ENCODE measurements at places on chromosomes 7 and 10.

DNA sequence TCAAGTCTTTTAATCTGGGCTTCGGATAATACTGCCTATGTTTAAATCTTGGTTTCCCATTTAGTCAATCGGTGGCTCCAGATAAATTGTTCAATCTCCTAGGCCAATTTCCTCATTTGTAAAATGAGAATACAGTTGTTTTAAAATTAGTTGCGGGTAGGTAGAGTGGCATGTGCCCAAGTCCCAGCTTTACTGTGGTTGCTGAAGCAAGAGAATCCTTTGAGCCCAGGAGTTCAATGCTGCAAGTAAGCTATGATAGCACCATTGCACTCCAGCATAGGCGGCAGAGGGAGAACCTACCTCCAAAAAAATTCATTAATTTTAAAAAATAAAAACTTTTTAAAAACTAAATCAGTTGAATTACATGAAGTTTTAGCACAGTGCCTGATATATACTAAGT, 7.3 kb downstream of the RNF216 start:
- no peaks in the 10 kb centered on the region for H3K27me3 ChIP-seq
- H3K4me1 ChIP-seq: peaks cover 47% of the 10 kb centered on the region
- no peak for DNase-seq

- H3K27me3 ChIP-seq: no peaks in the 10 kb centered on the region
- no peak overlapping the region for H3K27ac ChIP-seq
- no peak overlapping the region for H3K4me3 ChIP-seq
- DNase-seq: no peak
Observed at GRCh38 chr7:117683430-117684175, 189.6 kb downstream of the CTTNBP2 start.

- peak overlapping the region; percentile 88 for H3K4me3 ChIP-seq
- peaks cover 12% of the 10 kb centered on the region for H3K27me3 ChIP-seq
- peaks cover 28% of the 10 kb centered on the region for H3K4me1 ChIP-seq
- peak overlapping the region; percentile 91 for H3K27ac ChIP-seq
Observed at GRCh38 chr10:21532694-21533466, 1.2 kb upstream of the MLLT10 start.

GRCh38 chr10:62306663-62307062, 38.0 kb upstream of the RTKN2 start:
- peaks cover 3% of the 10 kb centered on the region for H3K27me3 ChIP-seq
- H3K36me3 ChIP-seq: no peaks in the 10 kb centered on the region
- peaks cover 4% of the 10 kb centered on the region for H3K4me1 ChIP-seq
- no peak overlapping the region for H3K27ac ChIP-seq
- DNase-seq: no peak
- H3K4me3 ChIP-seq: no peak overlapping the region

DNA sequence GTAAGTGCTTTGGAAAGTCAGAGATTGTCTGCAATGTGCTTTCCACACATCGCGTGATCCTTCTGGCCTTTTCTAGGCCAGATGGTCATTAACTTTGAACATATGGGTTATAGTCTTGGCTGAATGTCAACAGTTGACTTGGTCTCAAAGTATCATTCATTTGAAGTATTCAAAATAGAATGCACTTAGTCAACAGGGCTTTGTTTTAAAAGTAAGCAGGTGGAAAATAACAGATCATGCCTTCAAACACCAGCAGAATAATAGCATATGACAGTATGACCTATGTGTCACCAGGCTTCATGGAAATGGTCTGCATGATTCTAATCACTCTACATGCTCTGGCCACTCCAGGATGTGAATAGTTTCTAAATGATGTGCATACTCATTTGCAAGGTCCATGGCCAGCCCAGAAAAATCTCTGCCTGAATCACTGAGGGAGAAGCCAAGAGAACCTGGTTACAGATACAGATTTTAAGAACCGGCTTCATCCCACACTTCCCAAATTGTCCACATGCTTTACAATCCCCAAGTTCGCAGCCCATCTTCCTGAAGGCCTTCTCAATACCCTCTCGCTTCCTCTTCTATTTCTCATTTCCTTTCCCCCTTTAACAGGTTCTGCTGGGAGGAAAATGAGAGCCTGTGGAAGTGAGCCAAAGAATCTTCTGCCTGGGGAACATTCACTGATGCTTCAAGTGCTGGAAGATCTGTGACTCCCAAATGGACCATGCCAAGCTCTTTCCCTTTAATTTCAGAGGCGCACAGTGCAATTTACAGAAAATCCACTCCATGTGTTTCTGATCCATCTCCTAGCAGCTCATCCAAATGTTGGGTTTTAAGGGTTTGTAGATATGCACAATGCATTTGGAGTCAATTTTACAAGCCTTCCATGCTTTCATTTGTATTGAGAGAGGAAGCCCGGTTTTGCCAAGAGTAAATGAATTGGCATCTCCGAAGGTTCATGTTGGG, 122.8 kb upstream of the GDF10 start:
- DNase-seq: no peak
- no peak overlapping the region for H3K27ac ChIP-seq
- no peak overlapping the region for H3K4me3 ChIP-seq
- H3K36me3 ChIP-seq: no peaks in the 10 kb centered on the region
- H3K27me3 ChIP-seq: peaks cover 3% of the 10 kb centered on the region

GRCh38 chr7:113763226-113763625, 155.6 kb downstream of the PPP1R3A start:
- H3K4me1 ChIP-seq: no peaks in the 10 kb centered on the region
- H3K4me3 ChIP-seq: no peak overlapping the region
- no peak overlapping the region for H3K27ac ChIP-seq
- DNase-seq: no peak
- no peaks in the 10 kb centered on the region for H3K36me3 ChIP-seq

DNA sequence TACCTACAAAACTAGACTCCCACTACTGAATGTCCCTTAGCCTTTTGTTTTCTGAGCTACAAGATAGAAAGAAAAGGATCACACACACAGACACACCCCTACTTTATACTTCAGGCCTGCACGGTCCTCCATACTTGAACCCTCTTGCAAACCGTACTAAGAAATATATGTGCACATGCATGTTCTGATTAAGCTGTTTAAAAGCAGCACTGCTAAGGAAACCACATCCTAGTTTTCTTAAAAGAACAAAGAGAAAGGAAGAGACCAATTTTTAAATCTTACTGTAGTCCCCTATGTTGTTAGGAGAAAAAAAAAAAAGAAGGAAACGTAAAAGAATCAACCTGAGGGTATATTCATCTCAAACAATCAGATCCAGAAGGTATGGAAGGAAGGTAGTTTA, 501.2 kb downstream of the PARD3 start:
- no peak overlapping the region for H3K4me3 ChIP-seq
- no peaks in the 10 kb centered on the region for H3K4me1 ChIP-seq
- no peak overlapping the region for H3K27ac ChIP-seq

DNA sequence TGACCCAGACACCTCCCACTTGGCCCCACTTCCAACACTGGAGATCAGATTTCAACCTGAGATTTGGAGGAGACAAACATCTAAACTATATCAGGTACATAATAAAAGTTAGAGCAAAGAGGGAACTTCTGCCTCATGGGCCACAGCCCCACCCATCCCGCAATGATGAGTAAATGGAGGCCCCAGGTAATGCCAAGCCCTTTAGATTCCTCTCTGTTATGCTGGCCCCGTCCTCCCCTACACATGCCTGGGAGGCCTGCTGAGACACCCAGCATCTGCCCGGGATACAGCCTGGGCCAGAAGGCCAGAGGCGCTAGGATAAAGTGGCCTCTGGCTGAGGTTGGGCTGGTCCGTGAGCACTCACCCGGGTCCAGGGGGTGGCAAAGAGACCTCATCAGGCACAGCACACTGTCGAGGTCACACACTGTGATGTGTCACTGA, 185.5 kb upstream of the SH2B2 start:
- no peaks in the 10 kb centered on the region for H3K27me3 ChIP-seq
- H3K4me1 ChIP-seq: no peaks in the 10 kb centered on the region
- H3K36me3 ChIP-seq: no peaks in the 10 kb centered on the region
- no peak overlapping the region for H3K27ac ChIP-seq
- no peak for DNase-seq
- H3K4me3 ChIP-seq: no peak overlapping the region

DNA sequence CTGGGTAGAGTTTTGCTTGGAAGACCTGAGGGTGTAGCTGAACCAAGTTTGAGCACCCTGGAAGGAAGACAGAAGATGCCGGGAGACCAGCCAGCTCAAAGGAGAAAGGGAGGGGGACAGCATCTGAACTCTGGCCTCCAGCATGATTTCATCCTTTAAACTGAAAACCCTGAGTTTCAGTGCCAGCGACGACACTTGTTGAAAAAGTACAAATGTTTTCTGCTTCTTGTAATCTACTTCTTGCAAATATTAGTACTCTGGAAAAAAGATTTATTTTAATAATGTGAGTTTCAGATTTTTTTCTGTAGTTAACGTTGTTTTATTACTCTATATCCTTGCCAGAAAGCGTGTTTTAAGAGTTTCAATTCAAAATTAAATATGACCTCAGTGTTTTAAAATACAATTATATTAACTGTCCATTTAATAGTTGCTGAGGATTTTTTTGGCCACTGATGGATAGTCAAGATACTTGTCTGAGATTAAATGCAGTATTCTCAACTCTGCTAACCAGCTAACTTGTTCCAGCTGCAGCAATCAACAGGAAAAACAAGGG, 227.7 kb downstream of the MGMT start:
- no peak overlapping the region for H3K4me3 ChIP-seq
- H3K36me3 ChIP-seq: no peaks in the 10 kb centered on the region
- no peak for DNase-seq
- H3K27ac ChIP-seq: no peak overlapping the region
- H3K4me1 ChIP-seq: no peaks in the 10 kb centered on the region

- DNase-seq: no peak
- peak overlapping the region; percentile 43 for H3K4me3 ChIP-seq
- H3K27me3 ChIP-seq: peaks cover 38% of the 10 kb centered on the region
- H3K4me1 ChIP-seq: peaks cover 9% of the 10 kb centered on the region
- H3K36me3 ChIP-seq: no peaks in the 10 kb centered on the region
Observed at GRCh38 chr10:87660484-87661133, 931 bp downstream of the PAPSS2 start.

- H3K4me3 ChIP-seq: no peak overlapping the region
- H3K36me3 ChIP-seq: no peaks in the 10 kb centered on the region
- H3K27ac ChIP-seq: no peak overlapping the region
- no peaks in the 10 kb centered on the region for H3K4me1 ChIP-seq
Observed at GRCh38 chr10:96402417-96403305, 43.9 kb upstream of the OPALIN start.

DNA sequence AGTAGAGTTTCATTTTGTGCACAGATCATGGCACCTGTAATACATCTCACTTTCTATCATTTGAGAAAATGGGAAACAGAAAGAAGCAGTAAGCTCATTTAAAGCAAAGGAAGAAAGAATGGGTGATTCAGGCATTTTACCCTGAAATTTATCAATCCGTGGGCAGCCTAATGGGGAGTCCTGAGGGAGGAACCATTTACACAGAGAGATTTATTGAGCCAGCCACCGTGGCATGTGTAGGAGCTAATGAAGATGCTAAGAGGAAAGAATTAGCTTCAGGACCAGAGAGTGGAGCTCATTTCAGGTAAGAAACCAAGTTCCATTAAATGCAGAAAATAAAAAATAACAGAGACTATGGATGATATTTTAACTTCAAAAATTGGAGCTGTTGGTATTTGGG, 443.4 kb upstream of the COBL start:
- H3K27ac ChIP-seq: no peak overlapping the region
- no peaks in the 10 kb centered on the region for H3K4me1 ChIP-seq
- H3K27me3 ChIP-seq: no peaks in the 10 kb centered on the region
- DNase-seq: no peak
- H3K4me3 ChIP-seq: no peak overlapping the region
- no peaks in the 10 kb centered on the region for H3K36me3 ChIP-seq

DNA sequence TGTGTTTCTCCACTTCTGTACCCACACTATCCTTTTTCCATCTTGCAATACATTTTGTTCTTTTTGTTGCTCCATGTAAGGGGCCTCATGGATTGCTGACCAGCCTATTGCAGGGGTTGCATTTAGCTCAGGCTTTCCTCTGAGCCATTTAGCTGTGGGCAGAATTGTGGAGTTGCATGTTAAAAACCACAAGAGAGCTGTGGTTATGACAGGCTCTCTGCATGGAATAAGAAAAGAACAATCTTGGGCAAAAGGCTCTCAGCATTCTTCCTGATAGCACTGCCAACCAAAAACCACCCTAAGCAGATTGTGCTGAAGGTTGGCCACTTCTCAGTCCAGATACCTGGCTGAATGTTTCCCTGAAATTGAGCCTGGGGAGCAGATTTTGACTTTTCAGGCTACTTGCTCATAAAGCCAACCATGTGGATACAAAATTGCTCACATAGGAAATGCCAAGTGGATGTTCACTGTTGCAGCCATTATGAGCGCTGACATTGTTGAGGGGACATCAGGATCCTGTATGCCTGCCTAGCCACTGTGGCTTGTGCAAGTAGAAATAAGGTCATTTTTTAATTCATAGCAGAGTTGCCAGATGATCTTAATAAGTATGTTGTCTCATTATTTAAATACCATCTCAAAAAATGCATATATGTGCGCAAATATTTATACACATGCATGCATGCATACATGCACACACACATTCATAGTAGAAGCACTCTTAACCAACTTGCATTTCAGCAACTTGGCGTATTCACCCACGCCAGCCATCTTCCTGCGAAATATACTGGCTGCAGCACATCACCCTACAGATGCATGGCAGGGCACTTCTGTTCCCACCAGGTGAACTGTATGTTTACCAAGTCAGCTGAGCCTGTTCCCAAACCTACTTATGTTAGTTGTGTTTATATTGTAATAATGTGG, 695.4 kb downstream of the LRMDA start:
- H3K4me3 ChIP-seq: no peak overlapping the region
- no peak overlapping the region for H3K27ac ChIP-seq
- H3K4me1 ChIP-seq: no peaks in the 10 kb centered on the region
- H3K36me3 ChIP-seq: no peaks in the 10 kb centered on the region

- peaks cover 12% of the 10 kb centered on the region for H3K27me3 ChIP-seq
- no peak overlapping the region for H3K27ac ChIP-seq
- DNase-seq: no peak
- no peak overlapping the region for H3K4me3 ChIP-seq
- H3K4me1 ChIP-seq: no peaks in the 10 kb centered on the region
Observed at GRCh38 chr10:27644307-27644939, 101.2 kb downstream of the MKX start.

DNA sequence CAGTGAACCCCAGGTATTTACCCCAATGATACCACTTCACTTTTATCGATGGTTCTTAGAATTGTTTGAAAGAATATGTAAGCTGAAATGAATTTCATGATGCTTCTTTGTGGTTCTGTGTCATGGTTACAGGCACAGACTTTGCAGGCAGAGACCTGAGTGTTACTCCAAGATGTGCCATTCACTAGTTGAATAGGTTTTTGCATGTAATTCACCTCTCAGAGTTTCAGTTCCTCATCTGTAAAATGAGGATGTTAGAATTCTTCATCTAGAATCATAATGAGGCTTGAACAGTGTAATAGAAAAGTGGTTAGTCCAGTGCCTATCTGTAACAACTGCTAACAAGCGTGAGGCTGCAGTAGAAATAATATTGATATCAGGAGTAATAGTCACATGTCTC, 54.6 kb downstream of the VSTM2A start:
- no peaks in the 10 kb centered on the region for H3K4me1 ChIP-seq
- H3K27ac ChIP-seq: no peak overlapping the region
- no peaks in the 10 kb centered on the region for H3K27me3 ChIP-seq
- DNase-seq: no peak
